ENCODE measurements at places on chromosomes 6 and 20. TPM values are rescaled to one million over a fixed set of nuclear protein-coding genes. Genes with fewer than 3 reads are reported as not detected.

DNA sequence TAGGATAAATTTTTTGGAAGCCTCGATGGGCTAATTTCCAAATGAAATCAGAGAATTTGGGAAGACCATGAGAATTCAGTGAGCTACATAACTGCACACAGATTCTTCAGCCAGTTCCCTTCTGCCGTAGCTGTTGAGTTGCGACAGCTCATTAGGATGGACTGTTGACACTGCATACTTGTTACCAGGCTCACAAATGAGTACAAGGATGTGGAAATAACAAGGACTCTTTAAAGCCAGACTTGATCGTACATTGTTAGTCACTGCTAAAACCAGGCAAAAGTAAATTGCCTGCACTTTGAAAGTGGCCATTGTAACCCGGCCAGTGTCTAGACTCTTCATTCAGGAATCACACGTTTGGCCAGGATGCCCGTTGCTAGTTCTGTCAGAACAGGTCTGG is 37.0 kb downstream of the NDUFAF5 start:
- DNase-seq, result no peak

Gene MOCS1
- 27.2 TPM for total RNA-seq

DNA sequence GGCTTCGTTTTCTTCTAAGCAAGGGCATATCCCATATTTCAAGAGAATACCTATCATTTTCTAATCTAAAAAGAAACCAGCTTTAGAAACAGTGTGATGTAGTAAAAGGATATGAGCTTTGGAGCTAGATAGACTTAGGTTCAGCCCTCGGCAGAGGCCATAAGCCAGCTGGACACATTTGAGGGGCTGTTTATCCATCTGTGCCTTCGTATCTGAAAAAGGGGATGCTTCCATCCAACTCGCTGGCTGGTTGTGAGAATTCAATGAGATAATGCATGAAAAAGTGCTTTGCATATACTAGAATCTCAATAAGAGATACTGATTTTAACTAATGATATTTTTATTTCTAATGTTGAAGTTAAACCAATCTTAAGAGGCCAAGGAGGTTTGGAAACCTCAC is 58.0 kb downstream of the PRL start:
- DNase-seq, result no peak

DNA sequence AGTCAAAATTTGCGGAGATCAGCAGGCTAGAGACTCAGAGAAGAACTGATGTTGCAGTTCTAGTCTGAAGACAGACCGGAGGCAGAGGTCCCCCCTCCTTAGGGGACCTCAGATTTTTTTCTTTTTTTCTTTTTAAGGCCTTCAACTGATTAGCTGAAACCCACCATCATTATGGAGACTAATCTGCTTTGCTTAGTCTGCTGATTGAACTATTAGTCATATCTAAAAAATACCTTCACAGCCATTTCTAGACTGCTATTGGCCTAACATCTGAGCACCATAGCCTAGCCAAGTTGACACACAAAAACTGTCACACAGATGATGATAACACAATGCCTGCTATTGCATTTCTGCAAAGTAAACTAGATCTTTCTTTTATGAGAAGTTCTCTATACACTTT is 141.1 kb upstream of the TNFAIP3 start:
- DNase-seq, result no peak

Gene WFDC2
- total RNA-seq, result 0.95 TPM

DNA sequence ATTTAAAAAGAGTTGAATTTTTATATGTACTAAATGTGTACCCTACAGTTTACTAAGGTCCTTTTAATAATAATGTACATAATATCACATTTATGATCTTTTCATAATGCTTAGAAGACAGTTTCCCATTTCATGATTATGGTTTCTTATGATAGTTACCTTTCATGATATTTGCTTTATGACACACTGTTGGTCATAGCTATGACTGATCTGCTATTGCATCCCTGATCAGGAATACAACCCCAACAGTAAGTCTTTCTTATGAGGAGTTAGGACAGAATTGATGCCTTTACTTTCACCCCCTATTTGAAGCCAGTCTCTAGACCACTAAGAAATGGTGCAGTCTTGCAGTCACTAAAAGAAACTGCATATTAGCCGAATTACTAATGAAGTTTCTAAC is 31.0 kb downstream of the LCA5 start:
- DNase-seq, result no peak

- no peak for DNase-seq
Measured at GRCh38 chr20:50582591-50583234, 72.5 kb downstream of the PTPN1 start.

DNA sequence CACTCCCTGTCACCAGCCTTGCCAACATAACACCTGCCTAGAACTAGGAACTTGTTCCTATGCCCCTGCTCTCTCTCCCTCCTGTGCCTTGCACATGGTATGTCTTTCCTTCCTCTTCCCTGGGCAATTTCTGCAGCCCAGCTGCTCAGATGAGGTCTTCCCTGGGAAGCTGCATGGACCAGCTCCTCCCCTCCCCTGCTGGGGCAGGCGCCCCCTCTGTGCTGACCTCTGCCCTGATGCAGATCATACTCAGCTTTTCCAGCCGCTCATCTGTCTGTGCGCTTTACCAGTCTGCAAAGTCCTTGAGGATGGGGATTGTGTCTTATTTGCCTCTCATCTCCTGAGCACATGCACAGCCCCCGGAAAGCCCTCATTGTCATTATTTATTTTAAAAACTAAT is 161.8 kb downstream of the SCML4 start:
- no peak for DNase-seq

Gene PARD6B
- total RNA-seq, result 5.6 TPM

DNA sequence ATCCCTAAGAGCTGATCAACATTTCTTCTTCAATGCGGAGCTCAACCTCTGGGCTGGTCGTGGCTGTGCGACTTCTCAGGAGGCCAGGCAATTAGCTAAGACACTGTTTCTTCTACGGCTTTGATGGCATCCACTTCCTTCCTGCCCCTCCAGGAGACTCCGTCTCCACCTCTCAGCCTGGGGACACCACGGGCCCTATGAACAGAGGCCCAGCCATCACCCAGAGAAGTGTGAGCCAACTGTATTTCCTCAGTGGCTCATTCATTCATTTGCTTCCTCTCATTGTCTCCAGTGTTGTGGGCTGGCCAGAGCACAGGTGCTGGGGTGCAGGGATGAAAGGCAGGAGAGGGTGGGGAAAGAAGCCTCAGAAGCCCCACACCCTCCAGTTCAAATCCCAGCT is 51.8 kb upstream of the APCDD1L start:
- DNase-seq, result no peak

Gene PPP1R14C
- total RNA-seq, result 129 TPM

DNA sequence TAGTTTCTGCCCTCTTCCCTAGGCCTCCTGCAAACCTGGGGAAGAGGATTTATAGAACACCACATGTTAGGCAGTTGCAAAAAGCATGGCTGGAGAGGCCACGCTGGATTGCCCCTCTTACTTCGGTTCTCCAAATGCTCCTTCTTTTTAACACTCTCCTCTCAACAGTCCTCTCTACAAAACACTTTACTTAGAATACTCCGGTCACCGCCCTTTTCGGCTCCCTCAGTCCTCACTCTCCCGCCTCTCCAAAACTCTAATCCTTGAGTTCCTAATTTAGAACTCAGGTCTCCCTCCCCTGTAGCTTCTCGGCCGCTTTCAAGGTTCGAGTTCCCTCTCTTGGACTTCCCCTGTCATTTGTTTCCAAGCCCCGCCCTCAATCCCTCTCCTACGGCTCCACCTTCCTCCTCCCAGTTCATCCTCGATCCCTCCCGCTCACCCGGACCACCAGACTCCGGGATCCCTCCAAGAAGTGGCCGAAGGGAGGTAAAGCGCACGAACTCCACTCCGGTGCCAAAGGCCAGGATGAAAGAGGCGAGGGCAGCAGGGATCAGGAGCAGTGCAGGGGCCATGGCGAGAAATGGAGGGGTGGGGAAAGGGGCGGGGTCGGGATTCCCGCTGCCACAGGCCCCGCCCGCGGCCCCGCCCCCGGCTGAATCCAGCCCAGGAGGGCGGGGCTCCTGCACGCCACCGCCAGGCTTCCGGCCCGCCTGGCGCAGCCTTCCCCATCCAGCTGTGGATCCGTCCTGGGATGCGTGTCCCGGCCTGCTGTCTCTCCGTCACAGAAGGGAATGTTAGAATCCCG is at the start of gene NRM:
Gene NRM (minus strand): TSS at position 582 of the 805 bp plus-strand sequence. CDS start 10 bp downstream, at position 572.
- peak; percentile 93 for DNase-seq

Gene SPATS1
- total RNA-seq, result not detected

- DNase-seq, result no peak
Measured at GRCh38 chr6:148470606-148471465, 128.2 kb downstream of the SASH1 start.

Gene DDO
- total RNA-seq, result 29.7 TPM

- no peak for DNase-seq
Measured at GRCh38 chr6:30915591-30915946, 1.5 kb downstream of the VARS2 start.

- no peak for DNase-seq
Measured at GRCh38 chr20:58721951-58722778, 29.6 kb downstream of the NPEPL1 start.

Gene SPTLC3
- 6.9 TPM for total RNA-seq

DNA sequence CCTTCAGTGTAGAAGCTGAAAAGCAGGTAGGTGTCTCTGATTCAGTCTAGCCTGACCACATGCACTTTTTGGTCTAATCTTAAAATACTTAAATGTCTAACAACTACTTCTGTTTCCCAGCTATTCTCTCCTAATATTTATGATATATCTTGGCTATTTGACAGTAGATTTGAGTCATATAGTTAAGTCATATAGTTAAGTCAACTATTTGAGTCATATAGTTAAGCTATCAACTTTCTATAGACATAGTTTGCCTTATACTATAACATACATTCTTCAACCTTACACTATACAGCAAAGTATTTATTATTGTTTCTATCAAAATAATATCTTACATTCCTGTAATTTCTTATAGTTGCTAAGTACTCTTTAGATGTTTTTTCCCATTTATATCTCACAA is 110.9 kb downstream of the GMDS start:
- no peak for DNase-seq

GRCh38 chr6:96836631-96837080 is 621 bp downstream of the GPR63 start:
- DNase-seq, result no peak

DNA sequence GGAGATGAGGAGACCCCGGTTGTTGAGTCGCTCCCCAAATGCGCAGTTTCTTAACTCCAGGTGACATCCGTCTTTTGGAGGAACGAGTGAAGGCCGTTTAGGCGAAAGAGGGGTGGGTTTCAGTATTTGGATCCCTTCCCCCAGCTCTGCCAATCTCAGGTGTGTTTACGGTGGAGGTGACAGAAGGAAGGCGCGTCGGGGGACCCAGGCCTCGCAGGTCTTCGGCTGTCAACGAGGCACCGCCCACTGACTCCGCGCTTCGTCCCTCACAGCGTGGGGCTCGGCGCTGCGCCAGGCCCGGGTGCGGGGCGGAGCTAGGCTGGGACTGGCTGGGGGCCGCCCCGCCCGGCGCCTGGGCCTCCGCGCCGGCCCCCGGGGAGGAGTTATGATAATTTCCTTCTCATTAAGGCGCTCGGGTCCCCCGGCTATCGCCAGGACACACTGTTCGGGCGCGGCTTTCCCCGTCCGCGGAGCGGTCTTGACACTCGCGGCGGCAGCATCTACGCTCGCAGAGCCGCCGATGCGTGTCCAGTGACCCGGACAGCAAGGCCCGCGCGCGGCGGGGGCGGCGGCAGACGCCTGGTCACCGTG is at the start of gene TFAP2C:
Gene TFAP2C (plus strand): TSS at position 434 of the 591 bp plus-strand sequence. CDS start 239 bp downstream, outside the sequence.
- DNase-seq, result peak; percentile 80

DNA sequence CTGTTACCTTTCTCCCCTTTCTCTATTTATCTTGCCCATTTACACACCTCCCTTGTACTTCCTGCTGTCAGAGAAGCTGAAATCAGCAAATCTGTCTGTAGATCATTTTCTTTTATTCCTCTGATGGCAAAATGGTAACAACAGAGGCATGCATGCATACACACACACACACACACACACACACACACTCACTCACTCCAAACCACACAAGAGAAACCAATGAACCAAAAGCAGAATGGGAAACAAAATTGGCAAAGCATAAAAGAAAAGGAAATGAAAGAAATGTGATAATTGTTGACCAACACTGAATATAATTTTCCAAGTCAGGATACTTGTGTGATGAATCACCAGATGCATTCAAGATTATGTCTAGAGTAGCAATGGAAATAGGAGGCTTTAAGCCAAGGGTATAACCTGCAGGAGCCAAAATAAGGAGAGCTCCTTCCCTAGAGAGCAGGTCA is 172.4 kb downstream of the PLCB4 start:
- no peak for DNase-seq

GRCh38 chr6:3237761-3238662 is 10.6 kb upstream of the TUBB2B start:
- DNase-seq, result no peak

GRCh38 chr6:54578261-54578660 is 268.3 kb upstream of the FAM83B start:
- no peak for DNase-seq

GRCh38 chr6:3301506-3301905 is 42.8 kb downstream of the PSMG4 start:
- DNase-seq, result no peak

- DNase-seq, result no peak
Measured at GRCh38 chr6:71197267-71197666, 91.3 kb upstream of the OGFRL1 start.

DNA sequence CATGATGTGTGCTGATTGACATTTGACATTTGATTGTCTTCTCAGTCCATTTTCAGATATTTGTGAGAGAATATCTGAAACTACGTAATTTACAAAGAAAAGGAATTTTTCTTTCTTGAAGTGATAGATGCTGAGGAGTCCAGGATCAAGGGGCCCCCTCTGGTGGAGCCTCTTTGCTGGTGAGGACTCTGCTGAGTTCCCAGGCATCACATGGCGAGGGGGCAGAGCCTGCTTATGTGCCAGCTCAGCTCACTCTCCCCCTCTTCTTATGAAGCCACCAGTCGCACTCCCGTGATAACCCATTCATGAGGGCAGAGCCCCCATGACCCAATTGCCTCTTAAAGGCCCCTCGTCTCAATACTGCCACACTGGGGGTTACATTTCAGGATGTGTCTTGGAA is 91.3 kb downstream of the RPP40 start:
- DNase-seq, result no peak

DNA sequence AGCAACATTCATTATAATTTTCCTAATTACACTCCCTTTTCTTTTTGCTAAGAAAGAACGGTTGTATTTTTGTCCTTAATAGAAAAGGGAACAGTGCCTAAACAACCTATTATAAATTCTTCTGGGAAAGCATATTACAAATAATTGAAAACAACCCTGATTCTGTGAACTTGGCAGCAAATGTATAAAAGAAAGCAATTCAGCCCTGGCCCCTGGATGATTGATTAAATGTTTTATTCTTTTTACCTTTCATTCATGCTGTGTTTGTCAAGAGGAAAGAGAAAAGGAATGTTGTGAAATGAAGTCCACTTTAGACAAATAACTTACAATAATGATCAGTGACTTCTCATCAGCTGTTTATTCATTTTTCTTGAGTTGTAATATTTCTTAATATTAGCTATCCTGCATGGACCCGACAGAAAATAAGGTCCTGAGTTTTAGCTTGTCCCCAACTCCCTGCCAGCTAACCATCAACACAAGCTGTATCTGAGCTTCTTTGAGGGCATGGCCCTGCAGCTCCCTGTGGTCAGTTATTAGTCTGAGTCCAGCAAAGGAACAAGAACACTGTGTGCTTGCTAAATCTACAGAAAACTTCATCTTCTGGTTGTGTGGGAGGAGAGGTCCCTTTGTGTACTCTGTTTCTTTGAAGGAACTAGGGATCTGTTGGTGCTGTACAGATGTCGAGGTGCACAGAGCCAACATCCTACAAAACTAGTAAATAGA is 248.2 kb downstream of the LAMA2 start:
- peak; percentile 73 for DNase-seq

Gene LIME1
- 1.6 TPM for total RNA-seq

Gene GPR6
- not detected for total RNA-seq

GRCh38 chr6:158497620-158498019 is 62.3 kb upstream of the TMEM181 start:
- DNase-seq, result no peak

All from Right ventricle myocardium inferior (tissue), 1 donor.